ENCODE measurements at places on chromosomes 6 and 20.

DNA sequence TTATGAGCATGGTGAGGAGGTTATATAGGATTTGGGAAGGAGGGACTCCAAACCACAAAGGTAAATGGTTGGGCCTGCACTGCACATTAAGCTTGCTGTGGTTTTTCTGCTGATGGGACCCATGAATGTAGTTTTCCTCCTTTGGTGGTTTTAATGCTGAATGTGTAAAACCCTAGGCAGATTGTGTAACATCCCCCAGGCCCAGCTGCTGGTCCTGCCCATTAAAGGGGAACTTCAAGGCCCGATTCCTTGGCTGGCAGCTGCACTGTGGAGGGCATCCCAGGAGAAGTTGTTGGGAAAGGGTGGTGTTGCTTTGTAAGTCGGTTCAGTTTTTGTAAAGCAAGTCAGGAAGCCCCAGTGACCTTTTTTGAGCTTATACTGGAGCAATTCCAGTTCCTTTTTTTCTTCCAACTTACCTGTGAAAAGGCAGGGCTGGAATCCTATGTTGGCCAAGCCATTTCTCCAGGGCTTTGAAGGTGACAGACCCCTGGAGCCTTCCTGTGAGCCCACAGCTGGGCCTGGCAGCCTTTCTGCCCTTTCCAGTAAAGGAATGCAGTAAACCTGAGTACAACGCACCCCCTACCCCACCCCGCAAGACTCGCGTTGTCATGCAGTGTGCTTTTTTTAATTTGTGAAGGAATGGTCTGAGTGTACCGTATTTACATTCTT, 43.1 kb upstream of the NAA20 start:
- H3K36me3 ChIP-seq, result no peaks in the 10 kb centered on the region
- no peak overlapping the region for H3K4me3 ChIP-seq
- no peak overlapping the region for H3K27ac ChIP-seq
- no peaks in the 10 kb centered on the region for H3K27me3 ChIP-seq
- H3K4me1 ChIP-seq, result peaks cover 3% of the 10 kb centered on the region
- DNase-seq, result no peak

DNA sequence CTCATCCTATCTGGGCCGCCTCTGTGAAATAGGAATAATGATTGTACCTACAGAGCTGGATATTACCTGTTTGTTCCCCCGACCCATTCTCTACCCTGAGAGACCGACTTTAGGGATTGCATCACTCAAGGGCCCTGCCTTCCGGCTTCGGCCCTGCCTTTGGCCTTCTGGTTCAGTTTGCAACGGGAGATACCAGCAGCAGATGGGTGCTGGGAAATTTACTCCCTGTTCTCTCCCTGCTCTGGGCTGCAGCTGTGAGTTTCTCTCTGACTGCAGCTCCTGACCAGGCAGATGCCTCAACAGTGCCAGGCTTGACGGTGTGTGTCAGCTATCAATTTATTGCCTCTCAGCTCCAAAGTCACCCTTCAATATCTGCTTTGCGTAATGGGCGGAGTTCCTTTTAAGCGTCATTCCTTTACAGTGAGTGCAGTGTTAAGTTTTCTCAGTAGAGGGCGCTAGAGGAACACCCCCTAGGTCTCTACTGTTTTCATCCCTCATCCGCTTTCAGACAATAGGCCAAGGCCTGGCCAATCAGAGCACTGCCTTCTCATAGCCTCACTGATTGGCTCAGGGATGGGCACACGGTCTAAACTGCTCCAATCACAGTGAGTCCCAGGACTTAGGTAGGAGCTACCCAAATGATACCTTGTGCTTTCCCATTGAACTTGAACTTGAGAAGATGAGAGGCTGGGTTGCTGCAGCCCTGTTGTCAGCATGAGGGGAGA, 30.0 kb downstream of the KCNG1 start:
- DNase-seq, result peak; percentile 95
- no peaks in the 10 kb centered on the region for H3K36me3 ChIP-seq
- H3K4me3 ChIP-seq, result no peak overlapping the region
- H3K4me1 ChIP-seq, result peaks cover 3% of the 10 kb centered on the region

DNA sequence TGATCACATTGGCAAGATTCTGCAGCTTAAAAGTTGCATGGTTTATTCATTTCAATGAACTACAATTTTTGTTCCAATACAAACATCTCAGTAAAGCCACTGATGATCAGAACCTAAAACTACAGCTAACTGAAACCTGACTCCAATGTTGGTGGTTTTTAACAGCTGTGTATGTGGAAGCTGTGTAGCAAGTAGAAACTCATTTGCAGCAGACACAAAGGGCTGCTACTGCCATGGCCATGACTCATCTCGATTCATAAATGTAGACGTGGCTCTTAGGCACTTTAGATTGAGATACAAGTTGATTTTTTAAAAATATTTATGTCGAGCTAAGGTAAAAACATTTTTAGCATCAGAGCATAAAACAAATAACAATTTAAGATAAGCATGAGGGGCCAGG, 19.5 kb upstream of the MAP3K4 start:
- no peaks in the 10 kb centered on the region for H3K27me3 ChIP-seq
- H3K4me1 ChIP-seq, result no peaks in the 10 kb centered on the region
- H3K36me3 ChIP-seq, result no peaks in the 10 kb centered on the region
- no peak overlapping the region for H3K27ac ChIP-seq
- H3K4me3 ChIP-seq, result no peak overlapping the region

DNA sequence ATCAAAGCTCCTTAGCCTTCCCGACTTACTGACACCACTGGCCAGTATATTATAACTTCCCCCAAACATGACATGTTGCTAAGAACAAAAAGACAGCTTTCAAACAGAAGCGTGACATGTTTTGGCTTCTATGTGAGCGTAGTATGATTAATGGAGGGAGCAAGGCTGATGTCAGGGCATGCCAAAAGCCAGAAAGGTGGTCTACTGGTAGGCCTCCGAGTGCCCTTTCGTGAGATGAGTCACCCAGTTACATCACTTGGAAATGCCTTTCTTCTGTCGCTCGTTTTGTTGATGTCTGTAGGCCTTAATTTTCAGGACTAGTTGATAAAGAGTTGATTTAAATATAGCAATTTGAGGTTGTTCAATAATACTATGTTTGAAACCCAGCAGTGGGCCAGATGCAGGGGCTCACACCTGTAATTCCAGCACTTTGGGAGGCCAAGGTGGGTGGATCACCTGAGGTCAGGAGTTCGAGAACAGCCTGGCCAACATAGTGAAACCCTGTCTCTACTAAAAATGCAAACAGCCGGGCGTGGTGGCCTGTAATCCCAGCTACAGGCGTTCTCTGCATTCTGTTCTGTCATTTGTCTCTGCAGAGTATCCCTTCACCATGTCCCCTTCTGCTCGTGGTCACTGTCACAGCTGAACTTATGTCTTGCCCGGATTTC, 53.3 kb downstream of the CNKSR3 start:
- H3K36me3 ChIP-seq, result no peaks in the 10 kb centered on the region
- no peaks in the 10 kb centered on the region for H3K4me1 ChIP-seq
- no peak overlapping the region for H3K4me3 ChIP-seq
- DNase-seq, result no peak

GRCh38 chr6:132715881-132716637, 2.2 kb upstream of the VNN1 start:
- no peaks in the 10 kb centered on the region for H3K27me3 ChIP-seq
- DNase-seq, result no peak
- H3K4me1 ChIP-seq, result no peaks in the 10 kb centered on the region
- no peak overlapping the region for H3K27ac ChIP-seq
- H3K4me3 ChIP-seq, result no peak overlapping the region

GRCh38 chr6:84805145-84805544, 40.7 kb upstream of the TBX18 start:
- no peak overlapping the region for H3K27ac ChIP-seq
- H3K4me1 ChIP-seq, result peaks cover 2% of the 10 kb centered on the region
- no peaks in the 10 kb centered on the region for H3K36me3 ChIP-seq
- DNase-seq, result no peak
- no peak overlapping the region for H3K4me3 ChIP-seq
- no peaks in the 10 kb centered on the region for H3K27me3 ChIP-seq

DNA sequence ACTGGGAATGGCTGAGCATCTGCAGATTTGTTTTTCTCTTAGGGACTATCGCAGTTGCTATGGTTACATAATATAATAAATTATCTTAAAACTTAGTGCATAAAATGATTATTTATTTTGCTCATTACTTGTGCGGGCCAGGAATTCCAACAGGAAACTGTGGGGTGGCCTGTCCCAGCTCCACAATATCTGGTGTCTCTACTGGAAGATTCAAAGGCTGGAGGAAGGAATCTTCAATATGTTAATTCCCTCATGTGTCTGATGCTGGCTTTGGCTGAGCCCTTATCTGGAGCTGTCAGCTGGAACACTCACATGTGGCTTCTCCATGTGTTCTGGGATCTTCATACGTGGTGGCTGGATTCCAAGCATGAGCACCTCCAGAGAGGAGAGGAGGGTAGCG, 23.9 kb upstream of the B3GAT2 start:
- H3K36me3 ChIP-seq, result no peaks in the 10 kb centered on the region
- DNase-seq, result no peak
- no peak overlapping the region for H3K4me3 ChIP-seq
- no peaks in the 10 kb centered on the region for H3K4me1 ChIP-seq
- H3K27ac ChIP-seq, result no peak overlapping the region

- DNase-seq, result no peak
- peaks cover 47% of the 10 kb centered on the region for H3K36me3 ChIP-seq
- no peaks in the 10 kb centered on the region for H3K27me3 ChIP-seq
- 0 out of 2 replicates have a peak, but pooled peaks cover 2% of the 10 kb centered on the region for H3K4me1 ChIP-seq
- no peak overlapping the region for H3K27ac ChIP-seq
These were observed 5.6 kb downstream of the PCIF1 start for GRCh38 chr20:45940053-45940452.

GRCh38 chr6:32785781-32786533, 22.6 kb upstream of the HLA-DQB2 start:
- H3K4me3 ChIP-seq, result no peak overlapping the region
- no peak overlapping the region for H3K27ac ChIP-seq
- no peaks in the 10 kb centered on the region for H3K36me3 ChIP-seq
- no peaks in the 10 kb centered on the region for H3K27me3 ChIP-seq
- peak; percentile 41 for DNase-seq
- H3K4me1 ChIP-seq, result no peaks in the 10 kb centered on the region

- H3K4me3 ChIP-seq, result no peak overlapping the region
- H3K27ac ChIP-seq, result no peak overlapping the region
- no peaks in the 10 kb centered on the region for H3K27me3 ChIP-seq
These were observed 44.7 kb downstream of the NFATC2 start for GRCh38 chr20:51497542-51498467.

GRCh38 chr6:168895102-168895812, 358.4 kb downstream of the THBS2 start:
- DNase-seq, result peak; percentile 60
- no peaks in the 10 kb centered on the region for H3K36me3 ChIP-seq

GRCh38 chr20:13995841-13996240, 525 bp downstream of the MACROD2 start:
- H3K27me3 ChIP-seq, result peaks cover 4% of the 10 kb centered on the region
- H3K4me3 ChIP-seq, result peak overlapping the region; percentile 77
- H3K27ac ChIP-seq, result no peak overlapping the region
- no peaks in the 10 kb centered on the region for H3K4me1 ChIP-seq
- no peak for DNase-seq

- H3K27ac ChIP-seq, result no peak overlapping the region
- no peaks in the 10 kb centered on the region for H3K36me3 ChIP-seq
These were observed 18.4 kb upstream of the CCND3 start for GRCh38 chr6:41960028-41960427.

- no peak overlapping the region for H3K4me3 ChIP-seq
- DNase-seq, result no peak
- H3K27me3 ChIP-seq, result no peaks in the 10 kb centered on the region
- no peaks in the 10 kb centered on the region for H3K4me1 ChIP-seq
- H3K27ac ChIP-seq, result no peak overlapping the region
- peaks cover 2% of the 10 kb centered on the region for H3K36me3 ChIP-seq
These were observed 79.0 kb downstream of the UBR2 start for GRCh38 chr6:42642794-42643193.

DNA sequence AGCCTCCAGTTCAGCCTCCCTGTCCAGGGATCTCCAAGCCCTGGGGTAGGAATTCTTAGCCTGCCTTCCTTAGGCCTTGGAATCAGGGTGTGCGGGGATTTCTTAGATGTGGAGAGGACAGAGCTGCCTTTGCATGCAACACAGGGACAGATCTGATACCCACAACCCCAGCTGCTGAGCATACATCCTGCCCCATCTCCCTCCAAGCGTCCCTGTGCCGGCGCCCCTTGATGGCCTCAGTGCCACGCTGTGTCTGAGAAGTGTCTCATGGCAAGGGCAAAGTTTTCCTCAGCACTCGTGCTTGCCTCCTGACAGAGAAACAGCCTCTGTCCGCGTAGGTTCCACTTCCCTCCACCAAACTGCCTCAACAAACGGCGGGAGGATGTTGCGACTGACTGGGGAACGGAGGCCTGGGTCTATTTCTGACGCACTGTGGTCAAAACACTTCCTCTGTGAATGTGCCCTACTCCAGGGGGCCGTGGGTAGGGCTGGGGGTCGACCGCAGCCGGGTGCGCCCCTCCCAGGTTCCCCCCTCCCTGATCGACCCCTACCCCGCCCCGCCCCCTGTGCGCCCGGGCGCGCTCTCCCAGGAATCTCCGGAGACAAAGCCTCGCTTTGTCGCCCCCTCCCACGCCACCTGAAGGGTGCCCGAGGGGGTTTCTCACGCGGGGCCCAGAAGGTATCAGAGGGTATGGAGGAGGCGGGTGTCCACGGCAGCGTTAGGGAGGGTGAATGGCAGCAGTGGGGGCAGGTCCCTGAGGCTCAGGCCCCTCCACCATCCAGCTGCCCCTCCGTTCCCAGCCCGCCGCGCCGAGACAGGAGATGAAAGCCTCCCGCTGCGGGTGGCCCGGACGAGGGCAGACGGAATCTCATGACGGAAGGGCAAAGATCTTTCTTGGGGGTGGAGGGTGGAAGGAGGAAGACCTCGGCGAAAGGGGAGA, 806 bp downstream of the MICAL1 start:
- DNase-seq, result no peak
- H3K27ac ChIP-seq, result no peak overlapping the region

GRCh38 chr20:8642247-8642646, 426.6 kb upstream of the PLCB4 start:
- no peaks in the 10 kb centered on the region for H3K27me3 ChIP-seq
- no peak for DNase-seq
- H3K27ac ChIP-seq, result no peak overlapping the region
- H3K4me3 ChIP-seq, result no peak overlapping the region

DNA sequence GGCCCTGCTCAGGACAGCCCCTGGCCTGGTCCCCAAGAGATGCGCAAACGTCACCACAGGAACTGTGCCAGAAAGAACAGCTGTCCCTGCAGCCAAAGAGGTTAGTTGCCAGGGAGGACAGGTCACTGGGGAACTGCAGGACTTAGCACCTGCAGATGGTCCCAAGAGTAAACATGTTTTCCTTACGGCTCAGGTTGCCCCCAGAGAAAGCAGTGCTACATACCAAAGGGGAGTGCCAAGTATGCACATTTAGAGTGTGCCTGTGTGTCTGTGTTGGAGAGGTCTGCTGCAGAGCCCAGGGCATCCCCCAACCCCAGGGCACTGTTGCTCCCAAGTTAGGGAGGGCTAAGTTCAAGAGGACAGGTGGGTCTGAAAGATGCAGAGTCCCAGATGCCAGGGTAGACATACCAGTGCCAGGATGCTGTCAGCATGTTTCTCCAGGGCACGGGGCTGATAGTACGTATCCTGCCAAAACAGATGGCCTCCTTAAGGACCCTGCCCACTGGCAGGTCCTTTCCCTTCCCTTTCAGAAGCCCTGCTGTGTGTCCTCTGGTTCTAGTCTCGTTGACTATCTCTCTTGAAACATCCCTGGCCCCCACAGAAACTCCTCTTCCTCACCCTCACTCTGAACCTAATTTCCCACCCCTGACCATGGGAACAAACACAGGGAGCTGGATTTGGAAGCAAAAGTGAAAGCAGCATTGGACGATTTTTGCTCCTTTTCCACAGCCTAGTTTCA, 1.3 kb downstream of the ABHD16A start:
- no peaks in the 10 kb centered on the region for H3K27me3 ChIP-seq
- peak overlapping the region; percentile 80 for H3K4me3 ChIP-seq
- no peak overlapping the region for H3K27ac ChIP-seq
